ENCODE measurements at places on chromosomes 11 and 22.

GRCh38 chr11:130849215-130849568, 67.1 kb downstream of the SNX19 start:
- no peak for DNase-seq

GRCh38 chr11:32267679-32268187, 167.6 kb downstream of the WT1 start:
- DNase-seq, result no peak

- no peak for DNase-seq
Observed at GRCh38 chr11:78040691-78041379, 17.8 kb upstream of the KCTD14 start.

GRCh38 chr22:21611210-21611977, 18.4 kb downstream of the YDJC start:
- DNase-seq, result no peak

DNA sequence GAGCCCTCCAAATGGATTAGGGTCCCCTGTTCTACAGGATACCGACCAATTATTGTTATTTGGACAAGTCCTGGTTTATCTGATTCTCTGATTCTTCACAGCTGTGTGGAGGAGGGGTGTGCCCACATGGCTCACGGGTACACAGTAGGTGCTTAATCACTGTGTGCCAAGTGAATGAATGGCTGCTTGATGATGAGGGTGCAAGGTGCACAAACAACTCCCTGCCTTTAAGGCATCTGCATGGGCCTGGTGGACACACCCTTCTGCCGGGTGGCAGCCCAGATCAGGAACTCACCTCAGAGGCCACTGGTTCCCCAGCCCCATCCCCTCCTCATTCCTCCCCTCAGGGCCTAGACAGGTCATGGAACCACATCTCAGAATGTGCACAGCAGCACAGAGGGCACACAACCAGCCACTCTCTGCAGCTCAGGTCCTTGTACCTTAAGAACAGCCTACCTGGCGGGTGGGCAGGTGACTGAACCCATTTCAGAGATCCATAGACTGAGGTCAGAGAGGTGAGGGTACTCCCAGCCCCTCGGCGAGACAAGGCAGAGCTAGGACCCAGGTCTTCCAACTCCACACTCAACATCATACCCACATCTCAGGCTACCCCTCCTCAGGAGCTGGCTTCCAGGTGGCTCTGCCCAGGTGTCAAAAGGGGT, 50.3 kb downstream of the SHANK2 start:
- DNase-seq, result no peak

DNA sequence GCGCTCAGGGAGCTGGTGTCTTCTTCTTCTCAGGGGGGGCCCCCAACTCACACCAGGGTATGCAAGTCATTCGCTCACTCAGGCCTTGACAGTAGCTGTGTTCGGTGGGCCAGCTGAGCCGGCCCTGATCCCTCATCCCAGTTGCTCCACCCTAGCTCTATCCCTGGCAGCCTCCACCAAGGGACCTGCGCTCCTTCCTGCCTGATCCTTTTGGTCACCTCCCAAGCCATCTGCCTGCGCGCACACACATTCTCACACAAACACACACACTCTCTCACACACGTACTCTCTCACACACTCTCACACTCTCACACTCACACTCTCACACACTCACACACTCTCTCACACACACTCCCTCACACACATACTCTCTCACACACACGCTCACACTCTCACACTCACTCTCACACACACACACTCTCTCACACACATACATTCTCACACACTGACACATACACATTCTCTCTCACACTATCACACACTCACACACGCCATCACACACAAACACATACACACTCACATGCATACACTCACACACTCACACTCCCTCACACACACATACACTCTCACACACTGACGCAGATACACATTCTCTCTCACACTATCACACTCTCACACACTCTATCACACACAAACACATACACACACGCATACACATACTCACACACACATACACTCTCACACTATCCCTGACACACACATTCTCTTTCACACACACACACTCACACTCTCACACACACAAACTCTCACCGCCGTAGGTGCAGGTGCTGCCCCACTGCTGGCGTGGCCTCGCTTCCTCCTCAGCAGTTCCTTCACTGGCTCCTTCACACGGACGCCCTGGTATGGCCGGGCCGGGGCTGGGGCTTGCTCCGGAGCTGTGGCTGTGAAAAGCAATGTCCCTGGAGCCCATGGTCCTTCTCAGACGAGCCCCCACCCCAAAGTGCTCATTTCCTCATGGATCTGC, 20.8 kb downstream of the POU2AF1 start:
- DNase-seq, result no peak

DNA sequence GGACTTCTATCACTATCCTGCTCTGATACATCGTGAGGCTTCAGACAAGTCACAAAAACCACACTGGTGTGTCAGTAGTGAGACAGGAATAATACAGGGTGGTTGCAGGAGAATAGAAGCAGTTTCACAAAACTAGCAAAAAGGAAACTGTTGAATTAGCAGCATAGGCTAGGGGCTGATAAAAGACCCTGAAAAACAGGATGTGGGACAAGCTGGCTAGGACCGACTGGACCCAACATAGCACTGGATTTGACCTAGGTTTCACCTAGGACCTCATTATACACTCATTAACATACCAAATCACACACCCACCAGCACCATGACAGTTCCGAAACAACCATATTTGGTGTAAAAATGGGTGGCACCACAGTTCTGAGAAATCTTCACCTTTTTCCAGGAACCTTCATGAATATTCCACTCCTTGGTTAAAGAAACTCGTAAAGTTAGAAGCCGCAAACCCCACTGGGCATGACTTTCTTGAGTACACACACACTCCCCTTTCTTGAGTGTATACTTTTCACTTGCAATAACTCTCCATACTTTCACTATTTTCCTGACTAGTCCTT, 76.2 kb downstream of the SLC1A2 start:
- DNase-seq, result no peak

- DNase-seq, result no peak
Observed at GRCh38 chr22:49629586-49630447, 197.9 kb downstream of the BRD1 start.

- no peak for DNase-seq
Observed at GRCh38 chr11:134512061-134512460, 100.0 kb upstream of the B3GAT1 start.

GRCh38 chr11:121534131-121535093, 81.6 kb upstream of the SORL1-AS1 start:
- no peak for DNase-seq

- DNase-seq, result no peak
Observed at GRCh38 chr11:33187998-33188722, 26.9 kb upstream of the CSTF3 start.

DNA sequence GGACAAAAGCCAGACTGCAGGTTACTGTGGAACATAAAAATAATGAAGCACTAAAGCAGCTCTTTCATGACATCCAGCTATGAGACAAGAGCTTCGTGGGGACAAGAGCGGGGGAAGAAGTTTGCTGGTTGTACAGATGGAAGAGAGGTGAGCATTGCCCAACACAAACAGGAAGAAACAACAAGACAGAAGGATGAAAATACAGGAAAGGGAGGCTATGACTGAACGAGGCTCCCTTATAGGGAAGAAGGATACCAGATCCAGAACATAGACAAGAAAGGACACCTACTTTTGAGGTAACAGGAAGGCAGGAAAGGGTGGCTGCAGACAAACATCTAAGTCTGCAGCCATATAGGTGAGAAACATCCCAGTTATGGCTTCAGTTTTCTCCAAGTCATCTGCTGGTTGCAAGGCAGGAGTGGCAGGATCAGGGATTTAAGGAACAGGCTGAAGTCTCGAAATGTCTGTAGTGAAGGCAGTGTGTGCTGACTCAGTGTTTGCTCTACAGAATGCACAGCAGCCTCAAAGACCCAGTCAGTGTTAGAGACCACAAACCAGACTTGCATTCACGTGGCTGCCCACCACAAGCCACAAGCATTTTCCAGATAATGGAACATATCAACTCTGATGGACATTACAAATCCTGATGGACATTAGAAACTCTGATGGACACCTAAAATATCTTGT, 1.9 kb downstream of the CLTCL1 start:
- no peak for DNase-seq
